ENCODE measurements at places on chromosomes 1 and 21. TPM values are rescaled to one million over a fixed set of nuclear protein-coding genes. Genes with fewer than 3 reads are reported as not detected.

LRRC38 gene
- 0.17 TPM for total RNA-seq

MEX3A gene
- total RNA-seq, result 0.65 TPM

PDE9A gene
- total RNA-seq, result 34.5 TPM

TMEM125 gene
- not detected for total RNA-seq

SLC1A7 gene
- total RNA-seq, result 3.7 TPM

LCE1B gene
- not detected for total RNA-seq

All from esophagus muscularis mucosa (tissue), 4 donors.